Spinal cord (tissue), 10 donors: ENCODE measurements at places on chromosomes 7 and 10.

DNA sequence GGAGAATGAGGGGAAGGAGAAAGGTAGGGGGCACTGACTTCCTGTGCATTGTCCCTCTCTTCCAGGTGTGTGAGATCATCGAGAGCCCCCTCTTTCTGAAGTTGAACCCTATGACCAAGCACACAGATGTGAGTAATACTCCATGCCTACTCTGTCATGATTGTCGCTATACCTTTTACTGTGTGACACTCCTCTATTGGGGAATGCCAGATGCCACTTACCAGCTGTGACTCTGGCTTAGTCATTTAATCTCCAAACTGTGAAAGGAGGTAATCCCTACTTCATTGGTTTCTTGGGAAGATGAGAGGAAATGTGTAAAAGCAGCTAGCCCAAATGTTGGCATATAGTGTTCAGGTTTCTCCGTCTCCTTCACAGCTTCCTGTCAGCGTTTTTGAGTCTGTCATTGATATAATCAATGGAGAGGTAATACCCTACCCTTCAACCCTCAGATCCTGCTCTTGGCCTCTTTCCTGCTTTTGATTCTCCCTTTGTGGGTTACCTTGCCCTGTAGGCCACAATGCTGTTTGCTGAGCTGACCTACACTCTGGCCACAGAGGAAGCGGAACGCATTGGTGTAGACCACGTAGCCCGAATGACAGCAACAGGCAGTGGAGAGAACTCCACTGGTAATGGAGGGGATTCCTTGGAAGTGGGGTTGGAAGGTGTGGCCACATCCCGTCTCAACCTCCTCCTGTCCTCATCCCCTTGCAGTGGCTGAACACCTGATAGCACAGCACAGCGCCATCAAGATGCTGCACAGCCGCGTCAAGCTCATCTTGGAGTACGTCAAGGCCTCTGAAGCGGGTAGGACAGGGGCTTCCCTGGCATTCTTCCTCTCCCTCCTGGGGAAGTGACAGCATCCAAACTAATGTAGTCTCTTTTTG is 2.0 kb downstream of the COPS6 start:
- DNase-seq, result no peak

DNA sequence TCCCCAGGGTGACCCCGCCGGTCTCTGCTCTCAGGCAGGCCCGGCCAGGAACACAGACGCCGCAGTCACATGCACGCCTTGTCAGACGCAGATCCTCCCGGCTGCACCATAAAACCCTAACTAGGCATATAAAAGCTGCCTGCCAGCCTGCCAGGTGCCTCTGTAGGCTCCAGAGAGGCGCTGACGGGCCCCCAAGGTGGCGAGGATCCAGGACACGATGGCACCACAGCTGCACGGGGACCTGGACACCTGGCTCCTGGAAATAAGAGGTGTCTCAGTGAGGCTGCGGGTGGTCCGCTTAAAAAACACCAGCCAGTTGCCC is 21.9 kb upstream of the GDF10 start:
- DNase-seq, result no peak

- DNase-seq, result no peak
Measured at GRCh38 chr10:378930-379704, 243.9 kb downstream of the ZMYND11 start.

- DNase-seq, result no peak
Measured at GRCh38 chr10:8600192-8600591, 545.7 kb downstream of the GATA3 start.

- peak; percentile 68 for DNase-seq
Measured at GRCh38 chr7:132076301-132077035, 499.8 kb downstream of the PLXNA4 start.

- DNase-seq, result no peak
Measured at GRCh38 chr10:129523031-129523722, 56.1 kb downstream of the MGMT start.

DNA sequence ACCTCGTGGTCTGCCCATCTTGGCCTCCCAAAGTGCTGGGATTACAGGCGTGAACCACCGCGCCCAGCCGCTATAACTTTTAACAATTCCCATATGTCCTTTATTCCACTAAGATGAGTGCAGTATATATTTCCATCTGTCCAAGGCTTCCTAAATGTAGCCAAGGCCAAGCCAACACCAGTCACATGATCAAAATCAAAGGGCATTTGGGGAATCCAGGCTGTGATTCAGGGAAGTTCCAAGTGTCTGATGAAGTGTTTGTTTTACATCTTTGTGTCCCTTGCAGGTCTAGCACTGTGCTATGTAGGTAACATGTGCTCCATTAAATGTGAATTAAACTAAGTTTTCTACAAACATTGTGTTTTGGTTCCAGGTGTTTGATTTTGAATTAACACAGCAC is 20.8 kb downstream of the AKR1E2 start:
- DNase-seq, result no peak
